ENCODE measurements at places on chromosomes 4 and X.

DNA sequence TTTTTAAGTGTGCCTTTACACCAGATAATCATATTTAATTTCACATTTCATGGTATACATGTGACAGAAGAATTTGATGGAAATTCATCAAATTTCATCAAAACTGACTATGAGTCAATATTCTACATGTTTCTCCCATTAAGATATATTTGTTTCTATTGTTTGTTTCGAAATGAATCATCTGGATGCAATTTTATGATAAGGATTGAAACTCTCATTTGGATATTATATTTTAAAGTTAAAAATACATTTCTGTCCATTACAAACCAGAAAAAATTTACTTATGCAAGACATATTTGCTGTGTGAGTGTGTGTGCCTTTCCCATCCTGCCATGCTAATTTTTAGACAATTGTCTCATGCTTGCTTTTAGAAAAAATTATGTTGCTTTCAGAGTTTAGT is 52.2 kb downstream of the SULT1B1 start:
- no peak for DNase-seq

DNA sequence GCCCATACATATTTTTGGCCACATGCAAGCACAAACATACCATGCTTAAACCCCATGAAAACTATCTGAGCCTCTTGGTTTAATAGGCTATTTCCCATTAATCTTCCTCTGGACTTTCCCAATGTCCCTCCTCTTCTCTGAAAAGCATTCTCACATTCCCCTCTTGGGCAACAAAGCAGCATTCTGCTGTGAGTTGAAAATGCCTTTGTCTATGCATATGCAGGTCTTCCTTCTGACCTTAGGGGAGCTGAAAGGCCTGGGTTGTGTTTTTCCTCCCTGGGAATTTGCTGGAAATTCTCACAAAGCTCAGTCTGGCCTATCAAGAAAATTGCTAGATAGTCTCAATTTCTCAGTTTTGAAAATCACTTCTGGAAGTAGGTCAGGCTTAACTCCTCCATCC is 4.2 kb downstream of the VSIG4 start:
- no peak for DNase-seq

DNA sequence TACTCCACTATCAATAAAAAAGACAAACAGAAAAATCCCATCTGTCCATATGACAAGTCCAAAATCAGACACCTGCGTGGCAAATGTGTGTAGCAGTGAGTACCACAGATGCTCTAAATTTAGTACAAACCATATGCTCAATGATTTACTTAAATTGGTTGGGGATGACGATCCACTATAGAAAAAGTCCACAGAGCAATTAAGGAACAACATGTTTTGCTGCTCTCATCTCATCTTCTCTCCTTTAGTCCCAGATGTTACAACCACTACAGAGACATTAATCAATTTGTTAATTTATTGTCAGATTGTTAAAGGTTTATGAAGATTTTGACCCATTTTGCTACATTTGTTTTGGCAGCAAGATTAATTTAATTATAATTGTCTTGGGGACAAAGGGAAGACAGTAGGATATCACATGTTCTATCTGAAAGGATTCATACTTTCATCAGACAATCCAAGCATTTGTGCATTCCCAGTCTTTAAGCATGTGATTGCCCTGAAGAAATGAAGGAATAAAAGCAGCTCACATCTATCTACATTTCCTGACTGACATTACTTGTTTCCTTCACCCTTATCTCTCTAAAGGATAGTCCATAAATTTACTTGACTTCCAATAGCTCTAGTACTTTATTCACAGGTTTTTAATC is 2268.1 kb downstream of the PCDH7 start:
- no peak for DNase-seq

- no peak for DNase-seq
These were observed 897.0 kb downstream of the ARAP2 start for GRCh38 chr4:35347276-35347675.

GRCh38 chrX:31217084-31217483 is 145.2 kb upstream of the FTHL17 start:
- DNase-seq: no peak

DNA sequence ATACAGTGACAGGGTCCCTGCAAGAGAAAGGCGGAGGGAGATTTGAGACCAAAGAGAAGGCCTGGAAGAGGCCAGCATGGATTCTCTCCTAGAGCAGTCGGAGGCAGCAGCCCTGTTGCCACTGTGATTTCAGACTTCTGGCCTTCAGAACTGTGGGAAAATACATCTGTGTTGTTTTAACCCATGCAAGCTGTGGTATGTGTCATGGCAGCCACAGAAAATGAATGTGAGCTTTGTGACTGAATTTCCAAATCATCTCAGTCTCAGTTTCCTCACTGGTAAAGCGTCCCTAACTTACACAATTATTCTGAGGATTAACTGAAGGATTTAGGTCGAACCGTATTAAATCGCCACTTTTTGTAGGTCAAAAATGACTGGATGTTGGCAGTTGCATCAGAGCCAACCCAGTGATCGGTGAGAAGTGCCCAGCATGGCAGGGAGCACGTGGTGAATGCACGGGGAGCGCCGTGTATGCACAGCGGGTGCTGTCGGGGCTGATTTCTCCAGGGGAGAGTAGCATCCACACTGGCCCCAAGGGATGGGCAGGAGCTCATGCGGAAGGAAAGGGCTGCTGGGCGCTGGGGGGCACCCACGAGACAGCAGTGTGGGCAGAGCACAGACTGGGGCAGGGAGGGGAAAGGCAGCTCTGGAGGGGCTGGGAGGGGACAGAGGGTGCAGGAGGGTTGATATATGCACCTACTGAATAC is 23.8 kb upstream of the NSG1 start:
- no peak for DNase-seq

GRCh38 chrX:151729056-151729725 is 5.4 kb upstream of the CNGA2 start:
- no peak for DNase-seq

Measured in cardiac muscle cell (in vitro differentiated cells and primary cell).